Left renal pelvis (tissue), 4 donors: ENCODE measurements at places on chromosomes 12 and 14.

- DNase-seq = no peak
These were observed 19.6 kb upstream of the TRAF3 start for GRCh38 chr14:102757646-102758045.

DNA sequence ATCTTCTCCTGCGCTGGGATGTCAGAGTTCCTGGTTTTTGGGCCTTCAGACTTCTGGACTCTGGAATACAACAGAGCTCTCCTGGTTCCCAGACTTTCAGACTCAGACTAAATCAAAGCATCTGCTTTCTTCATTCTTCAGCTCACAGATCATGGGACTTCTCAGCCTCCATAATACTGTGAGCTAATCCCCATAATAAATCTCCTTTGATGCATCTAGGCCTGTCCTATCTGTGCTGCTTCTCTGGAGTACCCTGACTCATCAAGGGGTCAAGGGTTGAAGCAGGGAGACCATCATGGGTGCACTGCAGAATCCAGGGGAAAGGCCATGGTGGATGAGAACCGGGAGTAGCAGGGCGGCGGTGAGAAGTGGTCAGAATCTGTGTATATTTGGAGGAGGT, 1094.1 kb upstream of the TMEM132C start:
- no peak for DNase-seq

DNA sequence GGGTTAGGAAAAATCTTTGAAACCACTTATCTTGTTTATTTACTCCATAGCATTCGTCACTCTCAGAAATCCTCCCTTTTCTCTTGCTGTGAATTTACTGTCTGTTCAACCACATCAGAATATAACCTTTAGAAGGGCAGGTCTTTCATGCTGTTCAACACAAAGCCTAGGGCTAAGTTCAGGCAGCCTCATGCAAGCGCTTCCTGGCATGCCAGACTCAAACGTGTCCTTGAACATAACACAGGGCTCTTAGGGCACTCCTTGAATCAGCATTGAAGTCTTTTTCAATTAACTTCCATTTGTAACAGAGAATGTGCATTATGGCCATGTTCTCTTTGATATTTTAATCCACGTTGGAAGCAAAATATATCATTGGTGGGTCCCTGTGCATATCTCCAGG, 377.7 kb downstream of the GLT1D1 start:
- no peak for DNase-seq

- no peak for DNase-seq
These were observed 265.5 kb downstream of the ZFP36L1 start for GRCh38 chr14:68527329-68527851.

DNA sequence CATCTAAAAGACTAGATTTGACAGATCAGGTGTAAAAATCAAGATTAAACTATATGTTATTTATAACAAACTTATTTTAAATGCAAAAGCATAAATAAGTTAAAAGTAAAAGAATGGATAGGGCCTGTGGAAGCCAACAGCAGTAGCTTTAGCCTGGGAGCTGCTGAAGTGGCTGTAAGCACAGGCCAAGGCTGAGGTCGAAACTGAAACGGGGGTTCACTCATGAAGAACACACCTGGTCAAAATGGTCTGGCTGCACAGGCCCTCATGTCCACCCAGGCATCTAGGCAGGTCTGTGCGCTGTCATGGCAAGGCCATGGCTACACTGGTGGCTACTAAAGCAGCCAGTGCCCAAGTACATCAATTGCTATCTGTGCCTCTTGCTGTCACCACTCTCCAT, 23.1 kb downstream of the CATSPERB start:
- no peak for DNase-seq

DNA sequence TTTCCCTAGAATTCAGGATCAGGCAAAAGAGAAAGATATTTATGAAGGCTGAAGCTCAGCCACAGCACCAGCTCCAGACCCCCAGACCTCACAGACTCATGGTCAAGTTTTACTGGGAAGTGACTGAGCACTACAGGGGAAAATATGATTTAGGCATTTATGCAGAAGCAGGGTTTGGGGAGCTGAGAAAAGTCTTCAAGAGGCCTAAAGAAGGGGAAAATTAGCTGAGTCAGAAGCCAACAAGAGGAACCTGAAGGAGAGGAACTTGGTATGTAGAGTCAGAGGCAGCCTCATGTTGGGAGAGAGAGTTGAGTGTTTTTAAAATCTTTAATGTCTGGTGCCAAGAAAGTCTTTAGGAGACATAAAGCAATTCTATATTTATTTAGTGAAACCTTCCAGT, 63.0 kb downstream of the FOS start:
- DNase-seq = no peak

DNA sequence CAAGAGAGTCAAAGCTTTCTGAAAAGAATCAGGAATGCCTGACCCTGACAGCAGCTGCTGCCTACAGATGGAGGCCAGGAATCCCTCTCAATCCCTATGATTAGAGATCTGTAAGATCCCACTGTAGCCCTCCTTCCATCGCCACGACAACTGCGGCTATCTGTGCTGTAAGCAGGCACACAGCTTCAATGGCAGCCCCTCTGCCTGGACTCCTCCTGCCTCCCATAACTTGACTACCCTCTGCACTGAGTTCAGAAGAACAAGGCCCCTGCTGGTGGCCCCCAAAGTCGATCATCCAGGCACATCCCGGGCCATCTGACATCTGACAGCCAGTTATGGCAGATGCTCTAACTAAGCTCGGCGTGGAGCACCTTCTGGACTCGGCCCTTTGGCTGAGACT, 2.9 kb downstream of the CLMN start:
- DNase-seq = no peak

DNA sequence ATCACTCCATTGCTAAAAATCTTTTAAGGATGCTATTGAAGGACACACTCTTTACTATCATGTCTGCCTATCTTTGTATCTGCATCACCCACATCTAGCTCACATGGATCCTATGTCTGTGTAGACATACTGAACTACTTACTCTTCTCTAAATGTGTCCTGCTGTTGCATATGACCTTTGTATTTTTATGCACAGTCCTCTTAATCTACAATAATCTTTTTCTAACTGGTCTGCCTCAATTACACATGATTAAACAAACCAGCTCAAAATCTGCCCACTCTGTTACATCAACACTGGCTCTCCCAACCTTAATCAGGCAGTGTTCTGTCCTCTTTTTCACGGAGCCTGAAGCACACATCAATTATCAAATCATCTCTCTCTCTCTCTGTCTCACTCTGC, 316.3 kb upstream of the MGAT4C start:
- DNase-seq = no peak

DNA sequence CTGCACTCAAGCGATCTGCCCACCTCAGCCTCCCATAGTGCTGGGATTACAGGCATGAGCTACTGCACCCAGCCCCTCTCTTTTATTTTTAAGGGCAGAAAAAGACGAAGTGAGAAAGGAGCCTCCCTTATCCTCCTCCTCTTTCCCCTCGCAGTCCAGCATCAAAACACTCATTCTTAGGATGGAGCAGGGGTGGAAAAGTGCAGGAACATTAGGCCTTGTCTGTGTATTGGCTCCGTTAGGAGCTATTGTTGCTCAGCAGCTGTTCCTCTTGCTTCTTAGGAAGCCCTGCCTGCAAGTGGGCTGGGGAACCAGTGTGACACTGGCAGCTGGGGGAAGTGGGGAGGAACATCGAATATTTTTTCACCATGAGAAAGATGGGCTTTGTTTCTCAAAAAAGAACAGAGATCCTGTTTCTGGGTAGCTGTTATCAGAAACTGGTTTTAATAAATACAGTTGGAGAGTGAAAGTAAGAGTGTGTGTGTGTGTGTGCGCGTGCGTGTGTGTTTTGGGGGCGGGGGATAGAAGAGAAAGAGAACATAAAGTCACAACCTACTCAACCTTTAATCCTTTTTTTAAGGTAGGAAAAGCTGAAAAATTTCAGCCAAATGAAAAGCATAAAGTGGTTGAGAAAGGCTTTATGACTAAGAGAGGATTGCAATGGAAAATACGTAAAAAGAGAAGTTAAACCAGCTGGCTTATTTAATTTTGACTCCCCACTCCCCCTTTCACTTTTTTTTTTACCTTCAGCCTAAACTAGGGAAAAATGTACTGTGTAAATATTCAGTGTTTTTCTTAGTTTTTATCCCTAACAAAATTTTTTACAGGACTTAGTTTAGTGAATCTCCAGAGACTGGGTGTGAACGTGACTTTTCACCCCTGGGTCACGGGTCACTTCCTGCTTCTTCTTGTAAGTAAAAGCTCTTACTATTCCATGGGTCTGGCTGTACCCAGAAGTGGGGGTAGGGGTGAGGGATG, 197.2 kb upstream of the PLEKHG7 start:
- DNase-seq = peak; percentile 42
